Endothelial cell (in vitro differentiated cells): ENCODE measurements at places on chromosomes 12 and 14. TPM values are rescaled to one million over a fixed set of nuclear protein-coding genes. Genes with fewer than 3 reads are reported as not detected.

KRT72 gene
- 0.28 TPM for total RNA-seq

- no peak for DNase-seq
Observed at GRCh38 chr14:106879241-106879640, 1352.9 kb downstream of the TMEM121 start.

- no peak for DNase-seq
Observed at GRCh38 chr14:88955455-88955854, 131.0 kb downstream of the TTC8 start.

LBHD2 gene
- not detected for total RNA-seq

COL2A1 gene
- 1.9 TPM for total RNA-seq

MOK gene
- total RNA-seq: 5.8 TPM

DNA sequence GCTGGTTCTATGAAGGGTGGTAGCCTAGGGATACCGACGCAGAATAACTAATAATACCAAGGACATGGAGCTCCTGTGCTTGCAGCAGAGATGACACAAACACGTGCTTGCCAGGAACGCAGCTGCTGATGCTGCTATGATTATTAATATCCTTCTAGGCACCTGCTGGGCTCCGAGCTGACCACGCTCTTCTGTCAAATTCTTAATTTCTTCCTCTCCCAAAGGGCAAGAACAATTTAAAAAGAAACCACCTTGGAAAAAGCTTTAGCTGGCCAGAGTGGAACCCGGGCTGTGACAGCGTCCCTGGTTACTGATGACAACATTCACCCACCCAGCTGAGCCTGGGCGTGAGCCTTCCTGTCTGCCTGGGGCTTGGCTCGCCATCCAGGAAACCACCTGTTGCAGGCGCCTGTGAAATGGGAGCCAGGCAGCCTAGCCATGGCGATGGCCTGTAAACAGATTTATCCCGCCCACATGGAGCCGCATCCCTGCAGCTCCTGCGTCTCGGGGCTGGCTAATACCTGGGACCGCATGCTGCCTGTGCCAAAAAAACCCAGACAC lies 28.8 kb downstream of the CLMN start:
- DNase-seq: no peak

DNA sequence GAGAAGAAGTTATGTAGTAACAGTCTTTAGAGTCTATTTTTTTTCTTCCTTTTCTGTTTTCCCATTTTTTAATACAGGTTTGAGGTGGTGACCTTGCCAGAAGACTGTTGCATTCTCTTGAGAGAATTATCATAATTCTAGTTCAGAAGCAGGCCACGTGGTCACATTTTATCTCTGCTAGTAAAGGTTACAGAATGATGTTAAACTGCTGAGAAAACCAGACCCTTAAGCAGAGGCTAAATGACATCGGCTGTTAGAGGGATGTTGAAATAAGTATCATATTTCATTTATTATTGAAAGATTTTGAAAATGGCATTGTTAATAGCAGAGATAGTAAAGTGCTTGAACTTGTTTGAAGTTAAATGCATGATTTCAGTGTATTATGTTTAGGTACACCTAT lies 49.2 kb downstream of the BRMS1L start:
- no peak for DNase-seq

GRCh38 chr12:104569346-104570173 lies 112.8 kb downstream of the CHST11 start:
- no peak for DNase-seq

DNA sequence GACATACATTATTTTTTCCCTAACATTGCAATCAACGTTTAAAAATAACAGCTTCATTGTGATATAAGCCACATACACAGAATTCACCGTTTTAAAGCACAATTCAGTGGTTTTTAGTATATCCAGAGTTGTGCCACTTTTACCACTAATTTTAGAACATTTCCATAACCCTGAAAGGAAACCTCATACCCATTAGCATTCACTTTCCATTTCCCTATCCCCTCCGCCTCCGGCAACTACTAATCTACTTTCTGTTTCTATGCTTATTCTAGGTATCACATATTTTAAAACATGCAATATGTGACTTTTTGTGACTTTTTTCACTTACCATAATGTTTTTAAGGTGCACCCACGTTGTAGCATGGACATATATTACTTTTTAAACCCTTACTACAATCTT lies 55.6 kb upstream of the ISM2 start:
- DNase-seq: no peak

GRCh38 chr12:4153343-4153892 lies 120.1 kb upstream of the CCND2 start:
- DNase-seq: no peak

RTL1 gene
- total RNA-seq: 0.18 TPM

PROX2 gene
- total RNA-seq: 0.08 TPM

DNA sequence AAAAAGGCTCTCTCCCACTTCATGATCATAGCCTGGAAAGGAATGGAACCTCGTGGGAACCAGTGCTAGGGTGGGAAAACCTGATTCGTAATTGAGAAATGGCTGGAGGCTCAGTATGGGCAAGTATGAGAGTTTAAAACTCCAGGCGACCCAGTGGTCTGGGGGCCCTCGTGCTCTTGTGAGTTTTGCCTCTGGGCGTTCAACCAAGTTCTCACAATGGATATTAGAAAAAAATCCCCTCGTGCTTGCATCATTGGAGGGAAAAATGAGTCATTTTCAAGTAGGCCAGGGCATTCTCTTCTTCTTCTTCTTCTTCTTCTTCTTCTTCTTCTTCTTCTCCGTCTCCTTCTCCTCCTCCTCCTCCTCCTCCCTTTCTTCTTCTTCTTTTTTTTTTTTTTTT lies 39.0 kb downstream of the GPR68 start:
- DNase-seq: no peak

- DNase-seq: peak; percentile 59
Observed at GRCh38 chr14:90850487-90850886, 34.3 kb upstream of the TTC7B start.

DNA sequence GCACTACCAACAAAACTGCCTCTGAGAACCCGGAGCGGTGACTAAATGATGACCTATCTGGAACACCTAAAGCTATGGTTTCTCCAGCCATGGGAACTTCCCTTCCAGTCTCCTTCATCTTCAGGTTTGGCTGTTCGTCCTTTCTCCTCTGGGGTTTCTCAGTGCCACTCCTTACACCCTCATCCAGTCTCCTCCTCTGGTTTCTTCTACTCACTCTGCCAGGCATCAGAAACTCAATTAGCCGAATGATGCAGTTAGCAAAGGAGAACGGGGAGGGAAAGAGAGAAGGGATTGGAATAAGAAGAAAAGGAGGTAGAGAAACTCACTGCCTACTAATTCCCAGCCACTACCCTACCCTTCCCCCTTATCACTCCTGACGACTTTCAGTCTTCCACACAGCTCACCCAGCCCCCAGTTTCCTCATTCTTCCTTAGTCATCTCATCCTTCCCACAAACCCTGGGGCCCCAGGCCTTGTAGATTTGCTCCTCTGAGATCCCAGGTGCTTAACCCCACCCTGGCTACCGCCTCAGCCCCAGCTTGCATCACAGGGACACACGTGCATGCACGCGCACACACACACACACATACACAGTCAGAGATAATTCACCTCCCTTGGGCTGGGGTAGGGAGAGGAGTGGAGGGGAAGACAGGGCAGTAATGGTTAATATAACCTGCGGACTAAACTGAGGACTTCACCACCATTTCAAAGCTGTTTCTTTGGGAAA lies 13.0 kb downstream of the FGD6 start:
- DNase-seq: peak; percentile 6

DNA sequence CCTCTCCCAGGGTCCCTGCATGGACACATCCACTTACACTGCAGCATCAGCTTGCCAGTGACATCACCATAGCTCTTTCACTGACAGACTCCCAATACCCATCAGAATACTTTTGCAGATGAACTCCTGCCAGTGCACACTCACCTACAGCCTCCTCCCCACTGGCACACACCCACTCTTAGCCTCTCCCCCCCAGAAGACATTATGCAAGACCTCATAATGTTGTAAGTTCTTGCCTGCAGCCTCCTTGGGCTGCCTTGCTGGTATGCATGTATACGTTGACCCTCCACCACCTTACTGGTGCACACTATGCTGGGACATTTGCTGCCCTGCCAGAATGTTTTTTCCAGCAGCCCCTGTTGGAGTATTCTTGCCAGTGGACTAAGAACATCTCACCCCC lies 324.2 kb downstream of the AEBP2 start:
- DNase-seq: no peak

- no peak for DNase-seq
Observed at GRCh38 chr12:121441555-121441954, 41.6 kb downstream of the RNF34 start.

CIROP gene
- total RNA-seq: not detected

LPAR5 gene
- 2.7 TPM for total RNA-seq

- no peak for DNase-seq
Observed at GRCh38 chr12:107515446-107515958, 170.1 kb upstream of the PWP1 start.

GRCh38 chr14:95206534-95206933 lies 49.2 kb upstream of the DICER1 start:
- DNase-seq: no peak

DNA sequence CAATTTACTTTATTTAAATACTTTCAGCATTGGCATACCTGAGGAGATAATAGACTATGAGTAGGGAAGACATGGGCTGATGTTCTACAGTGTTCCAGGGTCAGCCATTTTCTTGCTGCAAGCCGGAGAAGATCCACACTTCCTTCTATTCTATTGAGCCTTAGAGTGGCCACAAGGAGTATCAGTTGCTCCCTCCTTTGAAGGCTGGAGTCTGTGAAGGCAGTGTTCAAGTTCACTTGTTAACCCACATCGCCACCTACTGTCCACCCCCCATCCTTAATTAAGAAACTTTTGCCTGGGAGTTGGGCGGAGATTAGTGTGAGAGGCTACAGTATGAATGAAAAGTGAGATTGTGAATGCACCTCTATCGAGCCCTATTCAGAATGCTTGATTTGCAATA lies 666.6 kb downstream of the NRXN3 start:
- DNase-seq: peak; percentile 78

KLRC4 gene
- total RNA-seq: not detected

DNA sequence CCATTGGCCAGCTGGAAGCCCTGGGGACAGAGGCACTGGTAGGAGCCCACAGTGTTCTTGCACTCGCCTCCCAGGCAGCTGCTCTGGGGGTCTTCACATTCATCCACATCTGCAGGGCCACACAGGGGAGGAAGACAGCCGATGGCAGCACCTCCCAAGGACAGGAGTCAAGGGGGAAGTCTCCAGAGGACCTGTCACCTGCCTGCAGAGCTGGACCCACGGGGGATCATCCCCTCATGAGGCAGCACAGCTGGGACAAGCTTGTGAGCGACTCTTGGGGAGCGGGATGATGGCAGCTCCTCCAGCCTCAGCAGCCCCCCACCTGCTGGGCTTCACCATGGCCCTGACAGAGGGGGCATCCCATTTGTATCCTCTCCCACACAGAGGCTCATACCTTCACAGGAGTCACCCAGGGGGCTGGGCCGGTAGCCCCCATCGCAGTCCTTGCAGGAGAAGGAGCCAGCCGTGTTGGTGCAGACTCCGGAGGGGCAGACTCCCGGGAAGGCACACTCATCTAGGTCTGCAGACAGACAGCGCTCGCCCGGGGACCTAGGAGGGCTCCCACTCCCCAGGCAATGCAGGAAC lies 15.4 kb downstream of the ISCA2 start:
- DNase-seq: no peak

LEMD3 gene
- total RNA-seq: 22.1 TPM

GDF3 gene
- 77.7 TPM for total RNA-seq

BCL11B gene
- total RNA-seq: 1.0 TPM

TAS2R31 gene
- 3.1 TPM for total RNA-seq

LALBA gene
- not detected for total RNA-seq

KCNMB4 gene
- 17.4 TPM for total RNA-seq

RHOJ gene
- total RNA-seq: 266 TPM

GRCh38 chr14:28755198-28755815 lies 11.3 kb upstream of the FOXG1 start:
- no peak for DNase-seq

SLC38A4 gene
- total RNA-seq: not detected

AQP6 gene
- total RNA-seq: not detected

KRT5 gene
- not detected for total RNA-seq

GRCh38 chr12:120799243-120800045 lies 73.8 kb downstream of the ACADS start:
- DNase-seq: no peak

DNA sequence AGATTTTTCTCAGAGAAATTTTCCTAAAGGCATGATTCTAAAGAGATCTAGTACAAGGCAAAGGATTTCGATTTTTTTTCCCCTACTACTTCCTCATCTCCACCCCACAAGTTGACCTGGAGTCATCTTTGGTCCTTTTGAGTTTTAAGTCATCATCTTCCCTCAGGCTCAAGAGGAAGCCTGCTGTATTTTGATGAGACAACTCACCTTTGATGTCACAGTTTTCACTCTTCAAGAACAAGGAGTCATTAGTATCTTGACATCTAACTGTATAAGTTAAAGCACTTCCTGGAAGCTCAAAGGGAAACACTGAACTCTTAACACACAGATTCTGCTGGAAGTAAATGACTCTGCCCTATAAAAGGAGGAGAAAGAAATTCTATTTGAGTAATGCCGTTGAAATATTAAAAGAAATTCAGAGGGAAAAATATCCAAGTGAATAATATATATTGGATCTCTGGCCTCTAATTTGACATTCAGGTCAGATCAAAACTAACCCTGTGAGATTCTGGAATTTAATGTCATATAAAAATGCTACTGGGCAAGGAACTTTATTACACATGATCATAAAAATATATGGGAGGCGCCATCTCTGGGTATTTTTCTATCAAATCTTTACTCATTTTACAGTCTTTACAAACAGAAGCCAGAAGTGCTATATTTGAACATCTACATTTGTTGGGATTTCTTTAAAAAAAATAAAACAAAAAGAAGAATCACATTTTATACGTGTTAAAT lies 435.0 kb downstream of the NRXN3 start:
- DNase-seq: no peak

CD4 gene
- total RNA-seq: 4.7 TPM

- DNase-seq: peak; percentile 56
Observed at GRCh38 chr12:51391283-51392123, at the start of gene GALNT6. GALNT6 (minus strand) TSS chr12:51391406; CDS start chr12:51379781, 11,625 bp downstream.

GRCh38 chr12:75713434-75713833 lies 202.0 kb upstream of the KRR1 start:
- DNase-seq: no peak

PDE3A gene
- total RNA-seq: 0.97 TPM

B4GALNT3 gene
- total RNA-seq: 4.2 TPM

DNA sequence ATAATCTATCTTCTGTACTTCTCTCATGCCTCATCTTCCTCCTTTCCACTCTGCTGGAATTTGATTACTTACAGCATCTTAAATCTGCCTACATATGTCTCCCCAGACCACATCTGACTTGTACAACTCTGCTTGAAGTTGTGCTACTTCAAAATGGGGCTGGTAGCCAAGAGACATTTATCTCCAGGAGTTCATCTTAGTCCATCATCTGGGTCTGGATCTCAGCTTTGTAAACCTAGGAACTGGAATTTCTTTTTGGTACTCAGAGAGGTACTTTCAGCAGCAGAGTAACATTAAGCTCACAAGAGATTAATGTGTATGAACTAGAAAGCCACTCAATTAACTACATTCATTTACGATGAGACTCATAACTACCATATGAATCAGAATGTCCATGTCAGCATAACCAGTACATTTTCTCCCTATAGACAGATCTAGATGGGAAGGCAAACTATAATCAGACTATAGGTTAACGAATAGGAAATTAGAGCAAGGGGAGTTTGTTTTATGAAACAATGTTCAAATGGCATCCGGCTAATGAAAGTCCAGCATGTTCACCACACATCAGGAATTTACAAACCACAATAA lies 178.8 kb downstream of the CEP128 start:
- no peak for DNase-seq
